ENCODE measurements at places on chromosomes 6 and 20.

GRCh38 chr20:57910716-57911115 is 200.9 kb upstream of the PMEPA1 start:
- DNase-seq: no peak

- peak; percentile 58 for DNase-seq
Measured at GRCh38 chr20:59032713-59033059, 551 bp upstream of the ATP5F1E start.

DNA sequence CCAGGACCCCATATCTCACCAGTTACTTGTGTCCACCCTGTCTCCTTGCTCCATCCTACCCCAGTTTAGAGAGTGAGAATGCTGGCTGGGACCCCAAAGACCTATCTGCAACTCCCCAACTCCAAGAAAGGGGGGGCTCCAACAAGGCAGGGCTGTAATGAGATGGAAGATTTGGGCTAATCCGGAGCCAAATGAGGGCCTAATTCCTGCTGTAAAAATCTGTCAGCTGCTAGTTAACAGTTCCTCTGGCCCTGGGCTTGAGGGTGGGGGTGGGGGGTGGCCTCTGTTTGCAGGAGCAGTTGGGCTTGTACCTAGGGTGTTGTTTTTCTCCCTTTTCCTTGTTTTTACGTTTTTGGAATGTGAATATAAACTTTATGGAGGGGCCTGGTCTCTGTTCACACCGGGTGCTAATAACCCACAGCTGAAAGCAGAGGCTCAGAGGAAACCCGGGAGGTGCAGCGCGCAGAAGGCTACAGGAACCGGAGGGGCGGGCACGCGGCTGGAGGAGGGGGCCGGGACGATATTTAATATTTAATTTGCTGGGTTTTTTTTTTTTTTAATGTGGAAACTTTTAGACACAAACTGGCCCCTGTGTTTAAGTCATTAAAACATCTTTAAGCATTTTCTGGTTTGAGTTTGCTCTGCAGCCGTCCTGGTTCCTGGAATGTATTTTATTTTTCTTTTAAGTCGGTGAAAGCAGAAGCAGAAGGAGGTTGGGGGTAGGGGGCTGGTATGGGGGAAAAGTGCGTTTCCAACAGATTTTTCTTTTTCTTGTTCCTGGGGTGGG is 70.7 kb downstream of the NCR2 start:
- DNase-seq: no peak

- DNase-seq: no peak
Measured at GRCh38 chr6:170455335-170455979, 97.7 kb downstream of the PSMB1 start.

GRCh38 chr6:112682071-112682470 is 334.9 kb downstream of the RFPL4B start:
- no peak for DNase-seq

DNA sequence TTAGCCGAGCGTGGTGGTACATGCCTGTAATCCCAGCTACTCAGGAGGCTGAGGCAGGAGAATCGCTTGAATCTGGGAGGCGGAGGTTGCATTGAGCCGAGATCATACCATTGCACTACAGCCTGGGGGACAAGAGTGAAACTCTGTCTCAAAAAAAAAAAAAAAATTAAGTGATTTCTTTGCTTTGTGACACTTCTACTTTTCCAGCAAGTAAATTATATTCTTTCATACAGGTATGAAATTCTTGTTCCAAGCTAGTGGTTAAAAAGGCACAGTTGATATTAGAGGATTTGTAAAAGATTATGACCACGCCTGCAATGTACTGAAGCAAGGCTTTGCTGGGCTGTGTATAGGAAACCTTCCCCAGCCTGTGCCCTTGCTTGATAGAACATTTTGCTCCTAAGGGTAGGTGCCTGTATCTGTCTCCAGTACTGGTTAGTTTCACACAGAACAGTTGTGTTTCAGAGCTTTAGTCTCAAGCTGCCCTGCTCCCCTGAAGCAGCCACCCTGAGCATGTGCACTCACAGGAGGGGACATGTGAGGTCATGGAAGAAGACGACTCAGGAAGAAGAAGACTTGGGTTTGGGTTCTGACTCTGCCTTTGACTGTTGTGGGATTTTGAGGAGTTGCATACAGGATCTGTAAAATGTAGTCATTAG is 10.2 kb downstream of the PTPN1 start:
- DNase-seq: peak; percentile 46

GRCh38 chr6:80673367-80673766 is 566.9 kb downstream of the BCKDHB start:
- no peak for DNase-seq

DNA sequence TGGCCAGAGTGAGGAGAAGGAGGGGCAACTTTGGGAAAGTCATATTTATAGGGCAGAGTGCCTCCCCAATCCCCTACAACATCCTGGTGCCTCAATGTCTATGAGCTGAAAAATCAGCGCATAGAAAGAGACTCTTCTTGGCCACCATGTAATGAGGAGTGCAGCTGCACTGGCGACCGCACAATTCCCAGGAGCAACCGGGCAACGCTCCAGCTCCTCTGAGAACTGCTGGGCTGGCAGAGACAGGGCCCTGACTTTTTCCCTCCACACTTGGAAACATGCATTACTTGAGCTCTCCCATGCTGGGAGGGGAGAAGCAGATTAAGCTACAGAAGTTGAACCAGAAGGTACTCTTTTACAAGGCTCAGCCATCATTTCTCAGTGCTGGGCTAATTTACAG is 31.4 kb upstream of the MARCKS start:
- DNase-seq: peak; percentile 87

GRCh38 chr6:44000164-44000842 is 126.9 kb downstream of the MRPL14 start:
- DNase-seq: no peak

- DNase-seq: no peak
Measured at GRCh38 chr20:60299951-60300350, 341.7 kb downstream of the CDH26 start.

All from EH (cell line).